ENCODE measurements at places on chromosomes 3 and 15.

DNA sequence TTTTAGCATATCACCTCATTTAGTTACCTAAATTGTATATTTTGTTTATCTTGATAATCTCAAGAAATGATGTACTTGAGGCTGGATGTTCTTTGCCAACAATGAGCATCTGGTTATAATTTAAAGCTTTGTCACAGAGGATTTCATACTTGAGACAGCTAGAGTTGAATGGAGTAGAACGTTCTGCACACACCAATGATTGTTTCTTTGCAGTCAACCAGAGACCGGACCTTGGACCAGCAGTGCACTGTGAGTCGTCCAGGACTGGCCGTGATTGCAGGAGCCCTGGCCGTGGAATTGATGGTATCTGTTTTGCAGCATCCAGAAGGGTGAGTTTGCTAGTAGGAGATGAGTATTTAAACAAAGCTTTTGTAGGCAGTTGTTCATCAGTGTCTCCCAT lies 90.4 kb downstream of the ATG7 start:
- DNase-seq = no peak

DNA sequence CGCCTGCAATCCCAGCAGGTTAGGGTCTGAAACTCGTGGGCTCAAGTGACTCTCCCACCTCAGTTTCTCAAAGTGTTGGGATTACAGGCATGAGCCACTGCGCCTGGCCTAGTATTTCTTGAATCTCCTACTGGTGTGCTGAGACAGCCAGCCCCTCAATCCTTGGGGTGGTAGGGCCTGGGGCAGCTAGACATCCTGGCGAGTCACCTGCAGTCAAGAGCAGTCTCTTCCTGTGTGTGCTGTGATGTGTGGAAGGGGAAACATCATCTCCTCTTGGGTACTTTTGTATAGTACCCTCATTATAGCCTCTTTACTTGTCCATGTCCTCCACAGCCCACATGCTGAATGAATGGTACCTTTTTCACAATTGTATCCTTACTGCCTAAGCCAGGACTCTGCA lies 4.9 kb upstream of the HEXA start:
- no peak for DNase-seq

GRCh38 chr15:81113861-81114291 lies 20.2 kb upstream of the CFAP161 start:
- DNase-seq = no peak

- no peak for DNase-seq
Observed at GRCh38 chr3:143935678-143936077, 35.9 kb upstream of the DIPK2A start.

DNA sequence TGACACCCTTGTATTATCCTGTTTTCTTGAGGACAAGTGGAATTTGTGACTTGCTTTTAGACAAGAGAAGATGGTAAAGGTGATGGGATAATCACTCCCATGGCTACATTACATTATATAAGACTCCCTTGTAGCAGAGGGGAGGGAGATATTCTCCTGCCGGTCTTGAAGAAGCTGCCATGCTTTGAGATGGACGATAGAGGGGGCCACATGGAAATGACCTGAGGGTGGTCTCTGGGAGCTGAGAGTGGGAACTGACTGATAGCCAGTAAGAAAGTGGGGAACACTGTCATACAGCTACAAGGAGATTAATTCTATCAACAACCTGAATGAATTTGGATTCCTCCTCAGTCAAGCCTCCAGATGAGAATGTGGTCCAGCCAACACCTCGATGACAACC lies 540.1 kb downstream of the NTRK3 start:
- DNase-seq = no peak

DNA sequence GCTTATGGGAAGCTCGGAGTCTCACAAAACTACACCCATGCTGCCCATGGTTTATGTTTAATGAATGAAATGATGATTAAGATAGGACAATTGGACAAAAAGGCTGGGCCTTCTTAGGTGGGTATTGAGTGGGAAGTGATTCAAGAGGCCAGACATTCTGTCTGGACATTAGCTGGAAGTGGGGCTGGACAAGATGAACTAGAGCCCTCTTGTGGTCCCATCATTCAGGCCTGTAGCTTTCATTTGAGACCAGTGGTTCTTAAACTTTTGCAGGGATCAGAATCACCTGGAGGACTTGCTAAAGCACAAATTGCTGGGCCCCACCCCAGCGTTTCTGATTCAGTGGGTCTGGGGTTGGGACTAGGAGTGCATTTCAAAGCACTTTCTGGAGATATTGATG lies 290.4 kb upstream of the CTDSPL start:
- DNase-seq = no peak

DNA sequence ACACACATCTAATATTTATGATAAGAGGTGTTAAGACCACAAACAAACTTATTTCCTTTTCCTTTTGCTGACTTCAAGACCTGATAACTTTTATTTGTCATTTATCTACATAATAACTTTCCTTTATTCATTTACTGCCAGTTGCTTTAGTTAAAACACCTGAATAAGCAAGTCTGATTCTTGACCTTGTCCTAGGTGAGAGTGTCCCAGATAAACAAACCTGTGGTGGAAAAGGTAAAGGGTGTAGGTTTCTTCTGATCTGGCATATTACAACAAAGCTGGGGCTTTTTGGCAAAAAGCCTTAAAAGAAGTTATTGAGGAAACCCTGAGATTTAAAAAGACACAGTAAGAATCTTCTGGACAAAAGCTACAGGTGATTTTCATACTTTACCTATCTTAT lies 191.5 kb downstream of the ZBBX start:
- DNase-seq = no peak

DNA sequence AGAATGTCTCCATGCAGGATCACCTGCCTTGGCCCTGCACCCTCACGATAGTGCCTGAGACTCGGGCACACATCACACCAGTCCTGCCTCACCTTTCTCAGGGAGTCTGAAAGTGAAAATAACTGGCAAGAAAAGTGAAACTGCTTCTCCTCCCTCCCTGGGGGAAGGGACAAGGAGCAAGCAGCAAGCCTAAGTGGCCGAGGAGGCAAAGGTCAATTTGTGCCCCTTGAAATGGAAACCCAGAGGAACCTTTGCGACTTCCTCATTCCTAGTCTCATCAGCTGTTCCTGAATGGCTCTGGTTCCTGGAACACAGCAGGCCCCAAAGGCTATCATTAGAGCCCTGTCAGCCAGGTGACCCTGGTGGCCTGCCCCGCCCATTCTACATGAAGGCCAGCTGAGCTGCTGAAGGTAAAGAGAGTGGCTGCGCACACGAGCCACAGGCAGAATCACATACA lies 28.0 kb upstream of the SLCO2A1 start:
- DNase-seq = no peak

DNA sequence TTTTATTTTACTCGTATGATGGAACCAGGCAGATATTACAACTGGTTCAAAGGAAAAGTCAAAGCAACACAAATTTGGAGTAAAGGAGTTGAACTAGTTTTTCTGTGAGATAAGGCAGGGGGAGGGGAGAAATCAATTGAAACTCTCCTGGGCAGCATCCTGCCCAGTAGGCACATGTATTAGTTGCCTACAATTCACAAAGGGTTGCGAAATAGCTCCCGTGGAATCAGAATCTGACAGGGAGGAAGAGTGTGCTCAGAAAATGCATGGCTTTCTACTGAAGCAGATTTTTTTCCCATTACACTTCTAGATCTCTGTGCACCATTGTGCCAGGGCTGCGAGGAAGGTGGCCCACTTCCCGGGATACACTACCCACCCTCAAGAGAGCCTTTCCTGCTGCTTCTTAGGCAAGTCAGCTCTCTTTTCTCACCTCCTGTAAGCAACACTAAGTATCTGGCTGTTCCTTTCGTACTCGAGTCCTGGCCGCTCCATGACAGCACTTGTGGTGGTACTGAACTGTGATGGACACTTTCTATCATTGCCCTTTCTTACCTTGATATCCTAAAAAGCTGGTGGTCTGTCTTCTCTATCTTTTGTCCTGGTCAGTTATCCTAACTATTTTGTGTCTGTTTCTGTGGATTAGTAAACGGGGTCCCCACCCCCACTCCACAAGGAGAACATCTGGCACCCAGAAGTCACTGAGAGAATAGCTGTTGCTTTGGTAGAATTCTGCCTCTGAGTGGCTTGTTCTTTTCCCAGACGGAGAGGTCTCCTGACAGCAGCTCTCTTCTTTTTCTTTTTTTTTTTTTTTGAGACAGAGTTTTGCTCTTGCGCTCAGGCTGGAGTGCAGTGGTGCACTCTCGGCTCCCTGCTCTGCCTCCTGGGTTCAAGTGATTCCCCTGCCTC lies 74.8 kb downstream of the RPL39L start:
- peak; percentile 28 for DNase-seq
